M059J (cell line): ENCODE measurements at places on chromosomes 7 and 10. TPM values are rescaled to one million over a fixed set of nuclear protein-coding genes. Genes with fewer than 3 reads are reported as not detected.

- DNase-seq = peak; percentile 32
Measured at GRCh38 chr10:105769248-105770184, 1128.4 kb downstream of the SORCS3 start.

DNA sequence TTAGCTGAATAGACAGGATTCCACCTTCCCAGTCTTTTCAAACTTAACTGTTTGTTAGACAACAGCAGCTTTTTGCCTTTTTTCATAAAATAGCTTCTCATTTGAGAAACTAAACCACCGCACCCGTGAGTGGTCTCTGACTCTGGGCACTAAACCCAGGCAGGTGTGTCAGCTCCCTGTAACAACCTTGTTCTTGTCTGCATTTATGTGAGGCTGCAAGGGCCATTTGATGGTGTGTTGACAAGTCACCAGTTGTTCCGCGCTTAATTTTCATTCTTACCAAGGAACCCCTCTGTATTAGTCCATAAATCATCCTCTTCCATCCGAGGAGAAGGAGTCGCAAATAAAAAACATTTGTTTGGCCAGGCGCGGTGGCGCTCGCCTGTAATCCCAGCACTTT is 1.5 kb downstream of the STOX1 start:
- DNase-seq = no peak

DNA sequence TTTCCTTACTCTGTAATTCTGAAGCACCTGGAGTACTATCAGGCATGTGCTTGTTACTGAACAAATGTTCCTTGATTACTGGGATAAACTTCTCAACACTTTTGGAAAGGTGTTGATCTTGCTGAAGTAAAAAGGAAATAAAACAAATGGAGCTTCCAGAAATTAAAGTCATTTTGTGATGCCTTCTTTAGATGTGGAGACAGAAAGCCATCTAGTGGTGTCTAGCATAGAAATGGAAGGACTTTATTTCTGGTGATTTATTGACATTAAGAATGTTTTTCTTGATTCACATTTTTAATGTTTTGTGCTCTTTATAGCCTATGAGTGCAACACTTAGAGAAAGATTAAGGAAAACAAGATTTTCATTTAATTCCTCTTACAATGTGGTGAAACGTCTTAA is 1.4 kb downstream of the SFR1 start:
- peak; percentile 27 for DNase-seq

DNA sequence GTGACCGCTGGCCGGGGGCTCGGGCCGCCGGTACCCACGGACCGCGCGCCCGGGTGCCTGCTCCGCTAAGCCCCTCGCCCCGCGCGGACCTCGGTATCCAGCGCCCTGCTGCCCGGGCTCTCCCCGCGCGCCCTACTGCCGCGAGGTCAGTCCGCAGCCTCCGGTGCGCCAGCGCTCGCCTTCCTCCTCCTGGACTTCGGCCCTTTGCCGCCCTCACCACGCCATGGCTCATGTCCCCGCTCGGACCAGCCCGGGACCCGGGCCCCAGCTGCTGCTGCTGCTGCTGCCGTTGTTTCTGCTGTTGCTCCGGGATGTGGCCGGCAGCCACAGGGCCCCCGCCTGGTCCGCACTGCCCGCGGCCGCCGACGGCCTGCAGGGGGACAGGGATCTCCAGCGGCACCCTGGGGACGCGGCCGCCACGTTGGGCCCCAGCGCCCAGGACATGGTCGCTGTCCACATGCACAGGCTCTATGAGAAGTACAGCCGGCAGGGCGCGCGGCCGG is 483 bp downstream of the GDF10 start:
- no peak for DNase-seq

Gene GNG11
- 30.2 and 31.1 TPM in 2 replicates for total RNA-seq

DNA sequence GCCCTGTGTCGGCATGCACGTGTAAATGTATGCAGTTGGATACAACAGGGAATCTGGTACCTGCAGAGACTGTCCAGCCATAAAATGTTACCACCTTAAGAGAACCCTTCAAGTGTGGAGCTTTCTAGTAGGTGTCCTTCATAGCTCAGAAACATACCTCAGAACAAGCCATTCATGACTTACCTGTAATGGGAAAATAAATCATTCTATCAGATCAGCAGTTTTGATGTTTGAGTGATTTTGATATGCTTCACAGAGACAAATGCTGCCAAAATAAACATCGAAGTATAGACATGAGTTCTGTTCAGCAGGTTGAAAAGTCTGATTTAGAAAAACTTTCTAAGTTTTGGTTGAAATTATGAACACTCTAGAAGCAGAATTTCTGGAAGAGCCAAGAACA is 33.5 kb upstream of the UMAD1 start:
- no peak for DNase-seq

Gene LMOD2
- total RNA-seq = not detected in 2 replicates

DNA sequence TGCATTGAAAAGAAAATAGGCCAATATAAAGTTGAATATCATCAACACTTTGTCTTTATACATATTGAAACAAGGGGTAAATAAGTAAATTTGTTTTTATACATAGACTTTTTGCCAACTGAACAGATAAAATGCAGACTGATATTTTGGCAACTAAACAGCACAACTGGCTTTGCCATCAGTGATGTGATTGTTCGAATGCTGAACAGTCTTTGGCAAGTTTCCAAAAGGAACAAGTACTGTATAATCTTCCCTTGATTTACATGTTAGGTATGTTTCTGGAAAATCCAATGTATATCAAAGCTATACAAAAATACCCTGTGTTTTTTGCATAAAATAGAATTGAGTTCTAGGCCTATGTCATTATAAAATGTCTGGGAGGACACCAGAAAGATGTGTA is 18.2 kb upstream of the ANKRD1 start:
- no peak for DNase-seq

Gene TMEM176A
- 0.34 TPM in 1 of 2 replicates, not detected in the other for total RNA-seq

Gene FAM107B
- total RNA-seq = 15.0 and 18.4 TPM in 2 replicates

Gene CRYGN
- total RNA-seq = not detected in 2 replicates

- no peak for DNase-seq
Measured at GRCh38 chr7:27424231-27424630, 181.6 kb downstream of the EVX1 start.

DNA sequence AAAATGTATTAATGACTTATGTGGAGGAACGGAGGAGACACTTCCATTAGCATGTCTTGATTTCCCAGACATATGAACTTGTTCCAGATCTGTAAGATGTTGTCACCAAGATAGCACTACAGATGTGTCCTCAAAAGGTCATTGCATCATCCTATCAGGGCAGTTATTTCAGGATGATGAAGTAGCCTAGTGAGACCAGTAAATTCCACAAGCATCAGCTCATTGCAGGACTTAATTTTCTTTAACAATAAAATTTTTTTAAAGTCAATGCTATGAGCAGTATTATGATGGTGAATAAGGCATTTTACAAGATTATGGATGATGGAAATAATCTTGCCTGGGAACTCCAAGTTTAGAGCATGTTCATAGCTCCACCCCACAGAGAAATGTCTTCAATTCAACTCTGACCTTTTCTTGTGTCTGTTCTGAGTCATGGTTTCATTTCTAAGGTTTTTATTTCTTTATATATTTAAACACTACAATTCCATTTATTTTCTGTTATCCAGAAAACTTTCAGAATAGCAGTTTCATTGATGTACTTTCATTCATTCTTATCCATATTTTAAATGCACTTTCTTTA is 1203.3 kb upstream of the CELF2 start:
- no peak for DNase-seq

Gene CYP26A1
- total RNA-seq = not detected in 2 replicates

DNA sequence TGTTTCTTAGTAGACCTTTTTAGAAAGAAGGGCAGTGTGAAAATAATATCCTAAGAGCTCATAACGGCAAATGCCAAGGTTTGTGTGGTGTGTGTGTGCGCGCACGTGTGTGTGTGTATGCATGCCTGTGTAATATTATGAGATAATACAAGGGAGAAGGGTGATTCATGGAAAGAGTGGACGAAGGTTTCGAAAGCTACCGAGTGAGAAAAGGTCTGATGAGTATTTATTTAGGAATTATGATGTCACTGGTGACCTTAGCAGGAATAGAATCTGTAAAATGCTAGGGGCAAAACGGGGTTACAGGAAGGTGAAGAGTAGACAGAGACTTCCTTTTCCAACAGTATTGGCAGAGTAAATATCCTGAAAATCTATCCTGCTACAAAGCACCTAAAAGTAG is 107.3 kb downstream of the AHR start:
- peak; percentile 98 for DNase-seq

DNA sequence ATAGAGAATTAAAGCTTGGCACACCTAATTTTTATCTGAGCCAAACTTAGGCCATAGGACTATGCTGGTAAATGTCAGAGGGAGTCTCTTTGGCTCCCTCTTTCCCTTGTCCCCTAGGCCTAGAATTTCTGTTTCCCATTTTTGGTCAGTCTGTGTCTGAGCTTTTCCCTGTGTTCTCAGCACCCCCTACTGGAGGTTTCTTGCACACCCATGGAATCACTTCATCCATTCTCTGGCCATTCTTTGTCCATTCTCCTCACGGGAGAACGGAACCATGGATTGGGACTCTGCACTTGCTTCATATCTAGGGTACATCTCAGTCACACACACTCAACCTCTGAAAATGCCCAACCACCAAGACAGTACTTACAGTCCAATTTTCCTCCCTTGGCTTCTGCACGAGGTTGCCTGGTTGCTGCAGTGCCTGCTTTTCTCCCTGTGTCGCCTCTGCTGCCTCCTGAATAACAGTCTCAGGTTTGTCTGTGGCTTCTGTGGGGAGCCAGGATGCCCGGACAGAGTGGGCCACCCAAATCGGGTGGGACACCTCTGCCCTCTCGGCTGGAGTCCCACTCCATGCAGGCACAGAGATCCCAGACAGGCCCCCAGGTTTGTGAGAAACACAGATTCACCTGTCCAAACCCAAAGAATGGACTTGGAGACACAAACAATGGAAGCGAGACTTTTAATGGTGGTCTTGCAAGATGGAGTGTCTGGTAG is 35.1 kb upstream of the DNAH11 start:
- peak; percentile 27 for DNase-seq

DNA sequence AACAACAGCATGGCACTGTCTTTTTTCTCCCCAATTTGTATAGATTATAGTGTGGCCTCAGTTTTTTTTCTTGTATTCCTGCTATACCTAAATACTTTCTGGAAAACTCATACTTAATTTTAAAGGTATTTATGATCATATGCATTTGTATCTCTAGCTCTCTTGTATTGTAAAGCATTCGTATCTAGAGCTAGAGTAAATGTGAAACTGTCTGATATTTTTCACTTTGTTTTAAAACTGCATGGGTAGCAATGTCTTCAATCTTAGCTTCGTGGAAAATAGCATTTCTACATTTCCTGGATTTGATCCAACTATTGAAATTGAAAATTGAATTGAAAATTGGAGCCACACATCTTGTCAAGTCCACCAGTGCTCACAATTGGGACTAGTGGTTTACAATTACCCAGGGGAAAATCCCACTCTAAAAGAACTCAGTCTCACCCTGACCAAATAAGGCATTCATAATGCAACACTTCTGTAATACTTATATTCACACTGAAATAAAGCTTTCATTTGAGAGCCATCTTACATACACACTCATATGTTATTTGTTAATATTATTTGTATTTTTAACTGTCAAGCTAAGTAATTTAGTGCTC is 51.3 kb upstream of the KLF6 start:
- DNase-seq = no peak

DNA sequence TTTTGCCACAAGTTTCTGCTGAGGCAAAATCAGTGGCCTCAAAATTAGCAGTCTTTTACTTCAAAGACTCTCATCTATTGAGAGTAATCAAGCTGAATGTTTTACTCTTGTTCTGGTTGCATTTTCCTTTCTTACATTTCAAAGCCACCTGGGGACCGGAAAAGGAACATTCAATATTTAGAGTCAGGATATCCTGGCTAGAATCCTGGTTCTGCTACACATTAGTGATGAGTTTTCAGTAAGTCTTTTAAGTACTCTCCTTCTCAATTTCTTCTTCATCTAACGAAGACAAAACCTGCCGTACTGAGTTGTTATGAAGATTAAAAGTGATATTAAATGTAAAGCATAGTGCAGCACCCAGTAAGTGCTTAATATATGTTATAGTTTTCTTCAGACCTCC is 52.5 kb downstream of the LAMB4 start:
- no peak for DNase-seq
